Midbrain (tissue), 1 donor: ENCODE measurements at places on chromosomes 13 and 19.

DNA sequence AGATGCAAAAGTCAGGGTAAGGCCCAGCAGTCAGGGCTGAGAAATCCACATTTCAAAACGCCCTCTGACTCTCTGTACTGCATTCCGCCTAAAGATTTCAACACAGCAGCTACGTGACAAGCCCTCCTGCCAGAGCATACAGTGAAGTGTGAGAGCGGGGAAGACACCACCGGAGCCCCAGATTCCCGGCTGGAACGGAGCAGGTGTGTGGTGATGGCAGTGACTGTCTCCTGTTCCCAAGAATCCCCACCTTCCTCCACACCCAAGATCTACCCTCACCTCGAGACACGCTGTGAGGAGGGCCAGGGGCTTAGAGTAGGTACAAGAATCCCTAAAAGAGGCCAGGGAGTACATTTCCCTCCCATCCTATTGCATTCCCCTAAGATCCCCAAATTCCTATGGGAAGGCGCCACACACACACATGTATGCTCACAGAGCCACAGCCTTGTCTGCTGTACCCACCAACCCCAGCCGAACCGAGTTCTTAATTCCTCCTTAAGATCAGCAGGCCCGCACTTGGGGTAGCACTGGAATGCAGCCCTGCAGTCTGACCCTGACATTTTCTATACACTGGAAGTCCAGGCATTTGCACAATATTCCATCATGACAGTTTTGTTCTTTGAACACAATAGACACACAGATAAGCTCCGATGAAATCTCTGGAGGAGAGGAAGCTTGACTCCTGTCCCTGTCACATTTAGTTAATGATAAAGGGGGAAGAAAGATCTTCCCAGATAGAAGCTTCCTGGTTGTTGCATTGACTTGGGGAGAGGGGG, 102.9 kb downstream of the FOXO1 start:
- no peak for DNase-seq

DNA sequence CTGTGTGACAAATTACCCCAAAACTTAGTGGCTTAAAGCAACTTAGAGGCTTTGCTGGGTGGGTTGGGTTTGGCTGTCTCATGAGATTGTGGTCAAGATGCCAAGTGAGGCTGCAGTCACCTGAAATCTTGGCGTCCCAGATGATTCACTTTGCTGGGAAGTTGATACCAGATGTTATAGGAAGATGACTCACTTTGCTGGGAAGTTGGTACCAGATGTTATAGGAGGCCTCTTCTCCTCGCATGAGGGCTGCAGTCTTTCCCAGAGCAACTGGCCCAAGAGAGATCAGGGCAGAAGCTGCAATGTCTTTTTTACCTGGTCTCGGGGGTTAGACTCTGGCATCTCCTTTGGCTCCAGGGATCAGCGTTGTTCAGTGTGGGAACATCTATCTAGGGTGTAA, 16.8 kb downstream of the TEX29 start:
- no peak for DNase-seq

DNA sequence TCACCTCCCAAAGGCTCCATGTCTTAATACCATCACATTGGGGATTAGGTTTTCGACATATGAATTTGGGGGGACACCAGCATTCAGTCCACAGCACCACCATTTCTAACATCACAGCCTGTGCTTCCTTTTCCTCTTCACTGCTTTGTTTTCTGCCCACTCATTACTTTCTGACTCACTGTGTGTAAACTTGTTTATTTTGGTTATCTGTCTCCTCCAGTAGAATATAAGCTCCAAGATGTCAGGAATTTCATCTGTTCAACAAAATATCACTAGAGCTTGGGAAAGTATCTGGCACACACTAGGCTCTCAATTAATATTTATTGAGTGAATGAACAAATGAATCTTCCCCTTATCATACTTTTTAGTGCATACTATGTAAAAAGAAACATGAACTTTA, 152.0 kb downstream of the NUFIP1 start:
- no peak for DNase-seq

DNA sequence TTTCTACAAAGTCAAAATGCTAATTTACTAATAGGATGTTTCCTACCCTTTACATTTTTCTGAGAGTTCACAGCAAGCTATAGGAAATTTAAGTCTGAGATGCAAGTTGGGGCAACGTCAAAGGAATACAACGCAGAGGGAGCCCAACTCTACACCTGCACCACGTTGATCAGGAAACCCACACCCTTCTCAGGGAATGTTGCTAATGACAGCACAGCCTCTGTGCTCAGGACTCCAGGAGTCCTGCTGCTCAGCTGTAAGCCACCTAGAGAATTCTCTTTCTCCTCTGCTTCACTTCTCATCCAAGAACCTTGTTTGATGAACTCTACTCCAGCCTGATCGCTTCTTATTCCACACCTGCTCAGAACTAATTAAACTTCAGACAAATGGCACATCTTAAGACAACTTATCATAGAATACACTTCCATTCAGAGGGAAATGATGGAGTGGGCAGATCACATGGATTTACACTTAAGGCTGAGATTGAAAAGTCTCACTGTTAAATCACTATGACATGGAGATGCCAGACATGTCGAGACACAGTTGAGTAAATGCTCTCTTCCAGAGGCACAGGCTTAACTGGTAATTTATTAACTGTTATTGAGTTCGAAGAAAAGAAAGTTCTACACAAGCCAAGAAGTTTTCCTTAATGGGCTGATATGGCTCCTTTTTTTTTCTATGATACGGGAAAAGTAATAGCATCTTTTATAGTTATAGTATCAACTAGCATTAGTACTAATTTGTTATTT, 811.6 kb upstream of the ARGLU1 start:
- DNase-seq: no peak

DNA sequence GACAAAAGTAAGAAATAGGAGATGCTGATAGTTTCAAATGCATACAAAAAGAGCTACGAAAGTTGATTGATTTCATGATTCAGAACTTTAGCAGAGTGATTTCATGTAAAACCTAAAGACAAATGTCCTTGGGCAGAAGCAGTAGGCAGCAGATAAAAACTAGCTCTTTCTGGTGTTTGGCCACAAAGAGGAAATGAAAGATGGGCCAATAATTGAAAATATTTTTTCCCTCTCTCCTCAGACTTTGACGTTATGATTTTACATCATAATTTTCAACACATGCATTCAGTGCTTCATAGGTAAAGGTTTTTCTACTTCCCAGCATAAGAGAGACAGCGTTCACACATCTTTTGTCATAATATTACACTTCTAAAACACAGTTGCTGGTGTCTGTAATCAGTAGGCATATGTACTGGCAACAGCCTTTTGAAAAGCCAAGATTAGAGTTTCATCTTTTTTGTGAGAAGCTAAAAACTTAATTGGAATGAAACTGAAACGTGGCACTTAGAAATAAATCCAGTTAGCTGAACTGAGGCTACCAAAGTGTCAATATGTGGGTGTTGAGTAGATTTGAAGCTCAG, 9.3 kb downstream of the SCEL start:
- DNase-seq: no peak

GRCh38 chr19:58042495-58043340, 8.9 kb downstream of the ZSCAN1 start:
- no peak for DNase-seq
